ENCODE measurements at places on chromosomes 6 and 20.

GRCh38 chr20:3811467-3812258 is 8.7 kb upstream of the AP5S1 start:
- peak; percentile 90 for DNase-seq

- DNase-seq: no peak
Observed at GRCh38 chr20:40160097-40160550, 528.9 kb downstream of the MAFB start.

DNA sequence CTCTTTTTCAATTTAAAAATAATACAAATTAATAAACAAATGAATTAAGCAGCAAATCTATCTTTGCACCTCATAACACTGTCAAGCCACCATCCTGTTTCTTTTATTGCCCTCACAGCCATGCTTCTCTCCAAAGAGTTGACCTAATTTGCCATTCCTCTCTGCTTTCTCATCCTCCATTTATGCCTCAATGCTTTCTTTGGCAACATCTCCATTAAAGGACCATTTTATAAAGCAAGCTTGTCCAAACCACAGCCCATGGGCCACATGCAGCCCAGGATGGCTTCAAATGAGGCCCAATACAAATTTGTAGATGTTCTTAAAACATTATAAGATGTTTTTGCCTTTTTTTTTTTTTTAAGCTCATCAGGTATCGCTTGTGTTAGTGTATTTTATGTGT is 26.4 kb upstream of the MEI4 start:
- DNase-seq: no peak

DNA sequence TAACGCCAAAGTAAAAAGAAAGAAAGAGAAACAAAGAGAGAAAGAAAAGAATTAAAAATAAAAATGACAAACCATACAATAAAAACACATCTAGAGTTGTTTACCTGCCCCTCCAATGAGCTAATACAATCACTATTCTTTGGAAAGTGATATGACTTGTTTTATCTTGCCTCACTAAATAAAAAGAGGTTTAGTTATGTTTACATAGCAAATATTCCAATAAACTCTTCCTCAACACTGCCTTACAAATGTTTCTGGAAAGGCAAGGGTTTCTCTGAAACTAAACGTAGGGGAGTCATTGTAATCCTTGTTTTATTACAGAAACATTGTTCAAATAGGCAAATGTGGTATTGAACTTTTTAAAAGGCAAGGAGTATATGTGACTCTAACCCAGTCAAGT is 396.2 kb downstream of the EPM2A start:
- DNase-seq: no peak

All from stimulated activated CD4-positive, alpha-beta T cell treated with anti-CD3 and anti-CD28 coated beads, Interleukin-1b, Interleukin-23, amount 100 ng/mL, for 4 hours (primary cell).